Nucleus accumbens (tissue), 56 donors: ENCODE measurements at places on chromosomes 13 and 19.

DNA sequence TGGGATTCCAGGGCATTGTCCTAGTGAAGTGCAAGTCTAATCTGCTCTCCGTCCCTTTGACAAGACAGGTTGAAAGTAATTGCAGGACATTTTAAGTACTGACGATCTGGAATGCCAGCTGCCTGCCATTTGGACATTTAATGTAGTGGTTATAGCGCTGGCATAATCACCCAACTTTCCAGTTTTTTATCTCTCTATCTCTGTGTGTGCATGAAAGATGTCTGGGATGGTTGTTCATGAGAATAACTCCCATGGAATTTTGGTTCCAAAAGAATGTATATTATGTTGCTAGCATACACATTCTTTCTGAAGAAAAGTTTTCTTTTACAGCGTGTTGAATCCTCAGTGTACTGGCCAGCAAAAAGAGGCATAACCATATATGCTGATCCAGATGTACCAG lies 53.6 kb downstream of the TDRD12 start:
- DNase-seq = no peak

GRCh38 chr19:19619181-19619848 lies 828 bp upstream of the PBX4 start:
- DNase-seq = no peak

- no peak for DNase-seq
These were observed 6.7 kb upstream of the MADCAM1 start for GRCh38 chr19:489418-490196.

DNA sequence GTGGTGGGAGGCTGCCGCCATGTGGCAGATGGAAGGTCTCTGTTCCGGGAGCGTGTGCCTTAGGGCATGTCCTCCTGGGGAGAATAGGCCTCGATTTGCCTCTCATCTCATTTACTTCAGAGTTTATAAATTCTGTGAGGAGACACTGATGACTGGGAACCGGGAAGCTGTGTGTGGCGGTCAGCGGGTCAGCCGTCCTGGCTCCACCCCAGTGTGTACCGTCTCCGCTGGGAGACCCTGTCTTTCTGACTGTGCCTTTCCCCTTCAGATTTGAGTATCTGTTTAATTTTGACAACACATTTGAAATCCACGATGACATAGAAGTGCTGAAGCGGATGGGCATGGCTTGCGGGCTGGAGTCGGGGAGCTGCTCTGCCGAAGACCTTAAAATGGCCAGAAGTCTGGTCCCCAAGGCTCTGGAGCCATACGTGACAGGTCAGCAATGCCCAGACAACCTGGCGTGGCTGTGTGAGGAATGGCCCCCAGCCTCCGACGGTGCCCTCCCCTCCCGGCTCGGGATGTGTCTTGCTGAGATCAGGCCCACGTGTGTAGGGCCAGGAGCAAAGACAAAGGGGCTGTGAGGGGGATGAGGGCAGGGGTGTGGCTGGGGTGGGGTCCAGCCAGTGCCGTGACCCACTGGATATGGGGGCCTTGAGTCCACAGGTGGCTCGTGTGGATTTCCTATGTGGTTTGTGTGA lies 21.6 kb downstream of the ATP4B start:
- no peak for DNase-seq

DNA sequence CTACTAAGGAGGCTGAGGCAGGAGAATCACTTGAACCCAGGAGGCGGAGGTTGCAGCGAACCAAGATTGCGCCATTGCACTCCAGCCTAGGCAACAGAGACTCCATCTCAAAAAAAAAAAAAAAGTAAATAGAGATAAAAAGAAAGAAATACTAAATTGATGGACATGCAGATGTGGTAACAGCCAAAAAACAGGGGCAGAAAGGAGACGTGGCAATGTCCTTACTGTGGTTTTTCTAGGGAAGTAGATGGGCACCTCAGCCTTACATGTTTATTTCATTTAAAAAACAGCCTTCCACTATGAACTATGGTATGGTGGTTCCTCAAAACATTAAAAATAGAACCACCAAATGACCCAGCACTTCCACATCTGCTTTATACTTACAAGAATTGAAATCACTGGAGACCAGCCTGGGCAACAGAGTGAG lies 6.5 kb upstream of the EIF3G start:
- no peak for DNase-seq

DNA sequence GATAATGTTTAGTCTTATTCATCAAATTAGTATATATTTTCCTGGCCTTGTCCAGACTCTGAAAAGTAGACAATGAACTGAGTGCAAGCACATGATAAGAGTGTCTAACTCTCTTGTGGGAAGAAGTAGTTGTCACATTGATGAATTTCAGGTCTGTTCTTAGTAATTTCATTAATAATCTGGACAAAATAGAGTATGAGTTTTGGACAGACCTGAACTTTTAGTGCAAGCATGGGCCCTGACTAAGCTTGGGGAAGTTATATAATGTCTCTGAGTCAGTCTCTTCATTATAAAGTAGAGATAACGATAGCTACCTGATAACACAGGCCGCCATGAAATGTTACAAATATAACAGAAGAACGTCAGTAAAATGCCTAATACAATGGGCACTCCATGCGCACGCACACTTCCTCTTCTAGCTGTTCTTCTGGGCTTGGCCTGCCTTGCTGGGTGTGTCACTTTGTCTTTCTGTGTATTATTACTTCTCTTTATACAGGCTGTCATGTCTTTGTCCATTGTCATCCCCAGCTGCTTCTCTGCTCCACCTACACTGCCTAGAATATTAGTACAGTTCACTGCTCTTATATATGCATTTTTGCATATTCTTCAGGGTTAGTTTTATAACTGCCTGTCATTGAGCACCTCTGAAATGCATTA lies 129.1 kb upstream of the HTR2A start:
- no peak for DNase-seq

GRCh38 chr13:50384724-50385123 lies 369.5 kb downstream of the KCNRG start:
- DNase-seq = no peak

DNA sequence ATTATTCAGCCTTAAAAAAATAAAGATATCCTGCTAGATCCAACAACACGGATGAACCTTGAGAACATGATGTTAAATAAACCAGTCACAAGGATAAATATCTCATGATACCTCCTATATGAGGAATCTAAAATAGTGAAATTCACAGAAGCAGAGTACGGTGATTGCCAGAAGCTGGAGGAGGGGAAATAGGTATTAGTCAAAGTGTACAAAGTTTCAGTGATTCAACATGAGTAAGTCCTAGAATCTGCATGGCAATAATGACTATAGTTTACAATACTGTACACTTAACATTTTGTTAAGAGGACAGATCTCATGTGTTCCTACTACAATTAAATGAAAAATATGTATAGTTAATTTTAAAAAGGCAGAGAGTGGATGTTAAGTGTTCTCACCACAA lies 206.6 kb upstream of the SLC10A2 start:
- no peak for DNase-seq

GRCh38 chr19:1182727-1183126 lies 8.7 kb upstream of the SBNO2 start:
- no peak for DNase-seq

DNA sequence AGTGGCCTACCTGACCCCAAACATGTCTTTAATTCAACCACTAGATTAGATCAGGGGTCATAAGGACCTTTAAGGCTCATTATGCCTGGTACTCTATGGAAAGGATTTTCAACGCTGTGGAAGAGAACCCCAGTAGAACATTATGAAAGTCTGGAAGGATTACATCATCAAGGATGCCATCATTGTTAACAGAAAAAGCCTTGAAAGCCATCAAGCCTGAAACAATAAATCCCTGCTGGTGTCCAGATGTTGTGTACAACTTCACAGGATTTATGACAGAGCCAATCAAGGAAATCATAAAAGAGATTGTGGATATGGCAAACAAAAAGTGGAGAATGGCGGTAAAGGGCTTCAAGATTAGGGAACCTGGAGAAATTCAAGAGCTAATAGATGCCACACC lies 59.7 kb downstream of the NAA16 start:
- DNase-seq = no peak

DNA sequence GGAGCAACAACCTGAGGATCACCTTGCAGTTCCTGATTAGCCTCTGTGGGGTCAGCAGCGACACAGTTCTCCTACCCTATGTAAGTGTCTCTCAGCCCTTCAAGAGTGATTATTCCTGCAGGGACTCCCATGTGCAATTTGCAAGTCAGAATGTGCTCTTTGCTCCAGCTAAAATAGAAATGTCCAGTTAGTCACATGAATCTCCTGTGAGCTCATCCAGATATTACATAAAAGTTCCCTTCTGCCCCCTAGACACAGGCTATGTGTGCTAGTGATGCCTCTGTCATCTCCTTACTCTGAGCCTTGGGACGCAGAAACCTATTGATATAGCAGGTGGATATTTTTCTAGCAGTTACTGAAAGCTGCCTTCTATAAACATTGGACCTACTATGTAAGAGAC lies 105.5 kb downstream of the ZAR1L start:
- DNase-seq = no peak

GRCh38 chr13:39577838-39578491 lies 25.0 kb downstream of the LHFPL6 start:
- DNase-seq = no peak

DNA sequence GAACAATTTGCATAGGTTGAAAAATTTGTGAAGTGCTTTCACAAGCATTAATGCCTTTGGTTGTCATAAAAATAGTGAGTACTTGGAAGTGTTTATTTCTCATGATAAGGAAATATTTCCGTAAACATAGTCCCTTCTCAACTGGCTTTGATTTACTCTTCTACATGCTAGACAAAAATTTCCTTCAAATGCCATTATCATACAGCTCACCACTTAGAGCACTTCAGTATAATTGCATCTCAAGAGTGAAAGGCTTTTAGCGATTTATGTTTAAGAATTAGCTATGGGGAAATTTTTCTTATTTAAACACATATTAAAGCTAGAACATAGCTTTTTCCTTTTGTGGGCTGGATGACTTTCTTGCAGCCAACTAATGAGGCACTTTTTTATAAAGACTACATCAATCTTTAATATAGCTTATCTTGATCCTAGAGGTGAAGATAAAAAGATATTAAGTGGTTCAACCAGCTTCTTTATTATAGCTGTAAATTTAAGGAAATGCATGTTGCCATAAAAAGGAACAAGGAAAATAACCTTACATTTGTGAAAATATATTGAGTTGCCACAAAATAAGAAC lies 656.8 kb downstream of the SLITRK6 start:
- DNase-seq = no peak

DNA sequence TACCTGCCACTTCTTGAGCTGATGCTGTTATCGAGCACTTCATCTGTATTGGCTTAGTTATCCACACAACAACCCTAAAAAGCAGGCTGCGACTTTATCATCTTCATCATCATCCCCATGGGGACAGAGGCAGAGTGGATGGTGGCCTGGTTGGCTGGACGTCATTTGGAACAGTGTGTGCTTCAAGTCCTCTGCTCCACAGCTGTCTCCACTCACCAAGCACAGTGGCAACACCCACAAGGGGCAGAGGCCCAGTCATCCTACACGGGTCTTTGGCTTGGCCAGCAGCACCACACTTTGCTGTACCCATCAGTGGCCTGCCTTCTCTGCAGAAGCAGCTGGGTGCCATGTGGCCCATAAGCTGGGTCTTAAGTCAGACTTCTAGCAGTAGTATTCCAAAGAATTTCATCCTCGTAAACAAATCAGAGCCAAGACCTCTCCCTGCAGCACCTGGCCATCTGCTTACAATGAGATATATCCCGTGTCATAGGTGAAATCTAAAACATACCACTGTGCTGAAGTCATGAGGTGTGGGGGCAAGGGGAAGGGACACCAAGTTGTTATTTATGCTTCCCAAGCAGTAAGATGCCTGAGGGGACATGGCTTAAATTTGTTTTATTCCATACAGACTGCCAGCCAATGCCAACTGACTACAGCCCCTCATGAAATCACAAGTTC lies 47.9 kb upstream of the EPHX3 start:
- no peak for DNase-seq

- no peak for DNase-seq
These were observed 13.1 kb downstream of the SETDB2 start for GRCh38 chr13:49457221-49457620.
